Placental epithelial cell (primary cell): ENCODE measurements at places on chromosomes 2 and 18. TPM values are rescaled to one million over a fixed set of nuclear protein-coding genes. Genes with fewer than 3 reads are reported as not detected.

Gene CCDC74A
- total RNA-seq, result 5.2 and 5.5 TPM in 2 replicates

Gene METAP1D
- 0.79 and 2.1 TPM in 2 replicates for total RNA-seq

Gene DAW1
- total RNA-seq, result 12.6 and 17.2 TPM in 2 replicates

Gene DSG4
- not detected in 2 replicates for total RNA-seq

Gene RGPD4
- total RNA-seq, result not detected in 2 replicates

Gene SCYGR4
- total RNA-seq, result not detected in 2 replicates

Gene ANKRD30BL
- total RNA-seq, result not detected in 2 replicates

Gene CNRIP1
- total RNA-seq, result under 0.01 TPM in 1 of 2 replicates, not detected in the other

Gene HDAC4
- 6.1 and 6.7 TPM in 2 replicates for total RNA-seq

Gene CD226
- total RNA-seq, result under 0.01 and 0.11 TPM in 2 replicates

Gene DCDC2C
- total RNA-seq, result not detected in 2 replicates

Gene KRTCAP3
- total RNA-seq, result 8.2 and 22.0 TPM in 2 replicates

Gene SEMA4C
- total RNA-seq, result 72.7 and 121 TPM in 2 replicates

Gene PARD3B
- 0.39 and 0.43 TPM in 2 replicates for total RNA-seq

Gene CRYBA2
- not detected in 2 replicates for total RNA-seq

Gene FBXO15
- total RNA-seq, result 0.39 TPM in 1 of 2 replicates, not detected in the other

Gene EMILIN1
- 5.2 and 24.7 TPM in 2 replicates for total RNA-seq

Gene ZSCAN30
- total RNA-seq, result 15.2 and 17.7 TPM in 2 replicates

Gene CHRNA1
- total RNA-seq, result not detected in 2 replicates
